ENCODE measurements at places on chromosomes 3 and 15. TPM values are rescaled to one million over a fixed set of nuclear protein-coding genes. Genes with fewer than 3 reads are reported as not detected.
A peak's percentile ranks its signal among the peaks of the same experiment; 100 is the strongest.

The C3orf62 gene
- 1.6 TPM for total RNA-seq

GRCh38 chr3:19711160-19711782, 222.7 kb downstream of the EFHB start:
- H3K36me3 ChIP-seq, result no peaks in the 10 kb centered on the region
- H3K27me3 ChIP-seq, result no peaks in the 10 kb centered on the region
- H3K27ac ChIP-seq, result no peak overlapping the region
- no peak for DNase-seq
- H3K4me1 ChIP-seq, result no peaks in the 10 kb centered on the region

DNA sequence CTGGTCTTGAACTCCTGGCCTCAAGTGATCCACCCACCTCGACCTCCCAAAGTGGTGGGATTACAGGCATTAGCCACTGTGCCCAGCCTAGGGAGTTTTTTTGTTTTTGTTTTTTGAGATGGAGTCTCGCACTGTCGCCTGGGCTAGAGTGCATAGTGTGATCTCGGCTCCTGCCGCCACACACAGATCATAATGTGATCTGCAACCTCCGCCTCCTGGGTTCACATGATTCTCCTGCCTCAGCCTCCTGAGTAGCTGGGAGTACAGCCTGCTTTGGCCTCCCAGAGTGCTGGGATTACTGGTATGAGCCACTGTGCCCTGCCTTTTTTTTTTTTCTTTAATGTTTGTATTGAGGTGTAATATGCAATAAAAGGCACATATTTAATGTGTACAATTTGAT, 78.2 kb downstream of the SMAD3 start:
- peaks cover 90% of the 10 kb centered on the region for H3K4me1 ChIP-seq
- H3K27me3 ChIP-seq, result no peaks in the 10 kb centered on the region
- no peak overlapping the region for H3K27ac ChIP-seq
- DNase-seq, result no peak
- no peak overlapping the region for H3K4me3 ChIP-seq
- H3K36me3 ChIP-seq, result no peaks in the 10 kb centered on the region

The CASR gene
- not detected for total RNA-seq

- peaks cover 61% of the 10 kb centered on the region for H3K4me1 ChIP-seq
- no peaks in the 10 kb centered on the region for H3K27me3 ChIP-seq
- H3K4me3 ChIP-seq, result peak overlapping the region; percentile 92
- peak overlapping the region; percentile 88 for H3K27ac ChIP-seq
- DNase-seq, result no peak
These were observed 533 bp downstream of the ZNF445 start for GRCh38 chr3:44476963-44477311.
